ENCODE measurements at places on chromosomes 7 and 10.

DNA sequence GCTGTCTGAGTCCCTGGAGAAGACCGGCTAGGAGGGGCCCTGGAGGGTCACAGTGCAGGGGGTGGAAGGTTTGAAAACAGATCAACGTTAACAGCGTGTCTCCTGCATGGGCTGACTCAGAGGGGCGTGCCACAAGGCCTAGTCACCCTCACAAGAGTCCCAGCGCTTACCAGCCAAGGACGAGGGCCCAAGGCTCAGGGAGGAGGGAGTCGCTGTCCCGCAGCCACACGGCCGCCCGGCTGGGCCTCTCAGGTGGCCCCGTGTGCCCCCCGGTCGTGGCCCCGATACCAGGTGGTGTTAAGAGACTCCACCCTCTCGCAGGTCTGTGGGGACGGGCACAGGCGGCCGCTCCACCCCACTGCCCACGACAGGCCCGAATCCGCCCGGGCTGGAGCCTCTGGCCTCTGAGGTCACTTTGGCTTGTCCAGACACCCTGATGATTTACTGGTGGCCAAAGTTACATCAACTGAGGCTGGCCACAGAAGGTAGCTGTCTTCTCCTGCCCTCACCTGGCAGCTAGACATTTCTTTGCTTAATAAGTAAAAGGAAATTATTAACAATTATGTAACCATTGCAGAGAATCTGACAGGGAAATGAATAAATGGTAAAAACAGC, 34.0 kb downstream of the FAM20C start:
- DNase-seq: no peak

DNA sequence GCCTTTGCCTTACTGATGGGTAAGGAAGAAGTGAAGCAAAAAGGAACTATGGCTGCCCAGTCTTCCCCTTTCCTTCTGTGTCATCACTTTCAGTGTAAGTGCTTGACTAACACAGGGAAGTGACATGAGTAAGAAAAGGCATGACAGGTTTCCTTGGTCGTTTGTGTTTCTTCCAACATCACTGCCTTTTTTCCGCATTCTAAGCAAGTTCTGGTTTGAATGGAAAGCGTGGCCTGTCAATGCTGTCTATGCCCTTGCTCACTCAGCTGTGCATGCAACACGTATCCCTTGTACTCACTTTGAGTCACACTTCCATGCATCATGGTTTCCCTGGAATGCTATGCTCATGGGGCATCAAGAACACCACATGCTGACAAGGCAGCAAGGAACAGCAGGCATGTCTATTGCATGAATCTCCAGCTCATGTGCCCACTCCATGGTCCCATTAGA, 111.8 kb downstream of the OAT start:
- no peak for DNase-seq

GRCh38 chr7:123604739-123605138, 3.1 kb downstream of the ASB15 start:
- no peak for DNase-seq

DNA sequence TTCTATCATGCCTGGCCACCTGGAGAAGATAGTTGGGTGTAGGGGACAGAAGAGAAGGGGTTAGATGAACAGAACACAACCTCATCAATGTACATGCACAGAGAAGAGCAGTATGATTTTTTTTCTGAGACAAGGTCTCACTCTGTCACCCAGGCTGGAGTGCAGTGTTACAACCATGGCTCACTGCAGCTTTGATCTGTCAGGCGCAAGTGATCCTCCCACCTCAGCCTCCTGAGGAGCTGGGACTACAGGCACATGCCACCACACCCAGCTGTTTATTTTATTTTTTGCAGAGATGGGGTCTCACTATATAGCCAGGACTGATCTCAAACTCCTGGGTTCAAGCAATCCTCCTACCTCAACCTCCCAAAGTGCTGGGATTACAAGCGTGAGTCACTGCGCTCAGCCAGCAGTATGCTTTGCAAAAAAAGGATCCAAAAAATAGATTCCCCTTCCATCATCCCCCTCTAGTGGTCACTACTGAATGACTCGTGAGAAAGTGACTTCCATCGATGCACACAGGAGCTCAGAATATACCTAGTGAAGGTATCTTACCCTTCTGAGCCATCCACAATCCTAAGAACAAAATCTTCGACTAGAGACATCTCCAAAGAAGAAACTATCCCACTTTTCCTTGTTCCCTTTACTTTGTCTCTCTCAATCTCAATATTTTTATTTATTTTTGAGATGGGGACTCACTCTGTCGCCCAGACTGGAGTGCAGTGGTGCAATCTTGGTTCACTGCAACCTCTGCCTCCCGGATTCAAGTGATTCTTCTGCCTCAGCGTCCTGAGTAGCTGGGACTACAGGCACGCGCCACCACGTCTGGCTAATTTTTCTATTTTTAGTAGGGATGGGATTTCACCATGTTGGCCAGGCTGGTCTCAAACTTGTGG, 21.0 kb downstream of the ZCWPW1 start:
- DNase-seq: no peak

DNA sequence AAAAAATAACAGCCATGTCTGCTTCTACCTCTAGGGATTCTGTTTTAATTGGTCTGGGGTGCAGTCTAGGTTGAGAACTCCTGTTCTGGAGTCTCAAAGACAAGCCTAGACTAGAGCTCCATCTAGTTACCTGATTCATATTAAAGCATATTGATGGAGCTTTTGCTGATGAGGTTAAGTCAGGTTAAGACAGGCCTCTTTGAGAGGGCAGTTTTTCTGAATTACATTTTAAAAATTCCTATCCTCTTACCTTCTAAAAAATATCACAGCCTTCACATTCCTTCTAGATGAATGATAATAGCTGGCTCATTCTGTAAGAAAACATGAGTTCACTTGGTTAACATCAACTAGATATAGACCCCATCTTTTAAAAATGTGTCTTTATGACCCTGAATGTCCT, 28.9 kb downstream of the MGAM start:
- no peak for DNase-seq

DNA sequence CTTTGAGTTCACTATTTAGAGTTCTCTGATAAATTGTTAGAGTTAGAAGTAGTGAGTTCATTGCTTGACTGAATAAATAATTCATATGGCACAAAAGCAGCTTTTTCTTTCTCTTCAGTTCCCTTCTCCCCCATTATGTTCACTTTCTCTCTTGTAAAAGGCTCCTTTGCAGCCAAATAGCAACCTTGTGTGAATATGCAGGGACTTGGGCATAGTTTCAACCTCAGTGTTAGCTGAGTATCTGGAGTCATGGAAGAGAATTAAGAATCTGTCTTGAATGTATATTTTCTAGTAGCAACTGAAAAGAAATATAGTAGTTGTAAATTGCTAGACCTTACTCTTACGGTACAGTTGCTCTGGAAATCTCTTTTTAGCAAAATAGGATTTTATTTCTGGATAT, 31.9 kb downstream of the ZEB1 start:
- no peak for DNase-seq

GRCh38 chr7:103630318-103630717, 184.3 kb upstream of the SLC26A5 start:
- no peak for DNase-seq

GRCh38 chr10:70145666-70146488, 623 bp downstream of the TYSND1 start:
- DNase-seq: peak; percentile 80

DNA sequence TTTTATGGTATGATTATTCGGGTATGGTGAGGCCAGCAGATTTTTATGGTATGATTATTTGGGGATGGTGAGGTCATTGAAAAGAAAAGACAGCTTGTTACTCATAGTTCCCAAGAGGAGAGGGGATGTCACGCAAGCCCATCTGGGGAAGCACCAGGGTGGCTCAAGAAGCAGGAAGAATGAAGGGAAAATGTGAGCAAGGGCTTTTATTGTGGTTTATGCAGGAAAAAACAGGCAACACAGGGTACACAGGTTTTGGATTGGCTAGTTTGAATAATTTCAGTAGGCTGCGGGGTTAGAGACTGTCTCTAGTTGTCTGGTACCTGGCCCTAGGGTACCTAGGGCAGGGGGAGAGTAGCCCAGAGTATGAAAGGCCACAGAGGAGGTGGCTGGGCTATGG, 26.8 kb upstream of the DGKI start:
- no peak for DNase-seq

All from activated B cell treated with CpG ODN at 0.5 μM for 24 hours (primary cell).